ENCODE measurements at places on chromosomes 13 and 19.

- DNase-seq, result peak; percentile 23
Measured at GRCh38 chr13:36297366-36298338, at the start of gene CCDC169. CCDC169 (minus strand) TSS chr13:36297814; CDS start chr13:36297719, 95 bp downstream.

- DNase-seq, result no peak
Measured at GRCh38 chr13:110624766-110625756, 9.7 kb downstream of the NAXD start.

- no peak for DNase-seq
Measured at GRCh38 chr13:44854313-44855060, 134.8 kb downstream of the NUFIP1 start.

DNA sequence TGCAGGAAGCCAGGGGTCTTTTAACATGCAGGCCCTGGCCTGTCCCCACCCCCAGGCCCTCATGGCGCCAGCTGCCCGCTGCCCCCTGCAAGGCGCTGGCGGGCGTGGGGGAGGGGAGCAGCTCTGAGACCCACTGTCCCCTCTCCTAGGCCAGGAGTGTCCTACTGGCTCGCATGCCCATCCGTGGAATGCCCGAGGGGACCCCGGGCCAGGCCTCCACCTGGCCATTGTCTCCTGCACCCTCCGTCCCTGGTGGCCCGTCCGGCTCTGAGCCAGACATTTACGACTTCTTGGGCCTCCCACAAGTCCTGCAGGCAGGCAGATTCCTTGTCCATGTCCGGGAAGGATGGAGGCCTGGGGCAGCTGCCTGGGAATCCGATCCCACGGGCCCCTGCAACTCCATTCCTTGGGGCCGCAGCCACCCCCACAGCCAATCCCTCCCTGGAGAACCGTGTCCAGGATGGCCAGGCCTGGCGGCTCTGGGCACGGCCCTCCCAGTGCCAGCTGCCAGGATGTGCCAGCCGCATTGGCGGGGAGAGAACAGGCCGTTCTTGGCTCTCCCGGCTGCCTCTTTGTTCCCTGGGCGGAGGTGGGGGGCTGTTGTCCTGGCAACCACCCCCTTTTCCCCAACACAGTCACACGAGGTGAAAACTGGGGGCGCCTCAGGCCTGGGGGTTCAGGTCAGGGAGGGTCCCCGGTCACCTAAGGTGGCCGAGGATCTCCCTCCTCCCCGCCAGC lies 10.5 kb upstream of the PLIN3 start:
- DNase-seq, result no peak

DNA sequence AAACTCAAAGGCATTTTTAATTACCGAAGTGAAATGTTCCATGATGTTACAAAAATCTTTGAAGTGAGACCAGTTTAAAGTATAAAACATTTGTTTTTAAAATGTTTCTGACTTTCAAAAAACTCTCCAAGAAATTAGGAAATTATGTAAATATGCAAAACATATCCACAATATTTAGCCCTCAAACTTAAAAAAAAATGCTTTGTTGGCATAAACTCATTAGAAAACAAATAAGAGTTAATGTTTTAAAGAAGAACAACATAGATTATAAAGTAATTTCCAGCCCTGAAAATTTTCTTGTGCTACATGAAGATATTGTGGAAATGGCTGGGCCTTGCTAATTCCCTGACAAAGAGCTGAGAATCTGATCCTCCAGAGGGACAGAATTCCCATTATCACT lies 199.7 kb upstream of the STARD13 start:
- no peak for DNase-seq

DNA sequence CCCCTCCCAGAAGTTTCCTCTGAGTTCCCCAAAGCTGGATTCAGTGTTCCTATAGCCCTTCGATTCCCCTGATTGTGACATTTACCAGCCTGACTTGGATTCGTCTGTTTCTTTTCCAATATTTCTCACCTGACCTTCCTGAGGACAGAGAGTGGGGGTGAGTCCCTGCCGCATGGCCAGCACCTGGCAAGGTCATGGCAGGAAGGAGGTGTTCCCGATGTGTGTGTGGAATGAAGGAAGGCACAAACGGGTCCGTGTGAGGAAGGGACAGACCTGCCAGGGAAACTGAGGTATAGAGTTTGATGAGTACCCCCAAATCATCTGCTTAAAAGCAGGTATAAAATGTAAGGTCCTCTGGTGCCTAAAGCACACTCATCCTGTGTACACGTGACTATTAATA lies 3.3 kb downstream of the COL4A1 start:
- DNase-seq, result no peak

DNA sequence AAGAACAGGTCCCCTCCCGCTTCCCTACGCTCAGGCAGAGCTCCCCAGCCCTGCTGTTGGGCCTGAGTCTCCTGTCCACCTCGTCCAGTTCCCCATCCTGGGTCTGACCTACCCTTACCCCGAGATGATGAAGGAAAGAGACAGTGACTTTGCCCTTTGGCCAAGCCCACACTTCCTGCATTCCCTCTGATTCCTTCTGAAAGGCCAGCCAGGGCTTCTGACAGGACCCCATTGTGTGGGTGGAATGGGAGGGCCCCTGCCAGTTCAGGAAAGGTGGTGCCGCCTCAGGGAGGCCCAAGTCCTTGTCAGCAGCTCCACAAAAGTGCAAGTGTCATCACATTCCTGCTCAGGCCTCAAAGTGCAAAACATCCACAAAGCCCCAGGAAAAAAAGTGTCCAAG lies 177.8 kb downstream of the PAN3 start:
- no peak for DNase-seq

GRCh38 chr13:39245688-39246087 lies 207.4 kb downstream of the NHLRC3 start:
- DNase-seq, result no peak

DNA sequence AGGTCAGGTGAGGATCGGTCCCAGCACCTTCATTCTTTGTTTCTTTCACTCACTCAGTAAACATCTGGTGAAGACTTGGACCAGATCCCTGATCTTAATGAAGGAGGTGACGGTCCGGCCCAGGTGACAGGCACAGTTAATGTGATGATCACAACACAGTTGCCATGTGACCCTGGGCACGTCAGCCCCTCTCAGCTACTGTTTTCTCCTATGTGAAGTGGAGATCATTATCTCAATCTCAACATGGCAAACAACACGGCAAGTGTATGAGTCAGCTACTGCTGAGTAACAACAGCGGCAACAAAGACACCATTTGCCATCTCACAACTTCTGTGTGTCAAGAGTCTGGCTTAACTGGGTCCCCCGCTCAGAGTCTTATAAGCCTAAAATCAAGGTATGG lies 74.6 kb downstream of the GNG7 start:
- no peak for DNase-seq

GRCh38 chr13:94710881-94711560 lies 1.3 kb downstream of the SOX21 start:
- DNase-seq, result no peak

DNA sequence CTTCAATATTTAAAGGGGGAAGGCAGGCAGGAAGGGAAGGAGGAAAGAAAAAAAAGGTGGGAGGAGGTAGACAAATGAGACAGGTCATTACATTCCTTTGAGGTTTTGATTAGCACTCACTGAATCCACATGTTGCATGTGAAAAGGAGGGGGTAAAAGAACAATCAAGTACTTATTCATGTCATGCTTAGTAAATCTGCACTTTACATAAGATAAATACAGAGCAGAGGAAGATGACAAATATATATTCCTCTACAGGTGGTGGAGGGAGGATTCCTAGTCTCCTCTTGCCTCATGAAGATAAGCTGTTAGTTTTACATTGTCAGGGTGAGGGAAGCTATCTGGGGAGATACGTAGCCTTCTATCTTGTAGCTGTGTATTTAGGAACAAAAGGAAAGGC lies 1645.4 kb upstream of the SPRY2 start:
- DNase-seq, result no peak

DNA sequence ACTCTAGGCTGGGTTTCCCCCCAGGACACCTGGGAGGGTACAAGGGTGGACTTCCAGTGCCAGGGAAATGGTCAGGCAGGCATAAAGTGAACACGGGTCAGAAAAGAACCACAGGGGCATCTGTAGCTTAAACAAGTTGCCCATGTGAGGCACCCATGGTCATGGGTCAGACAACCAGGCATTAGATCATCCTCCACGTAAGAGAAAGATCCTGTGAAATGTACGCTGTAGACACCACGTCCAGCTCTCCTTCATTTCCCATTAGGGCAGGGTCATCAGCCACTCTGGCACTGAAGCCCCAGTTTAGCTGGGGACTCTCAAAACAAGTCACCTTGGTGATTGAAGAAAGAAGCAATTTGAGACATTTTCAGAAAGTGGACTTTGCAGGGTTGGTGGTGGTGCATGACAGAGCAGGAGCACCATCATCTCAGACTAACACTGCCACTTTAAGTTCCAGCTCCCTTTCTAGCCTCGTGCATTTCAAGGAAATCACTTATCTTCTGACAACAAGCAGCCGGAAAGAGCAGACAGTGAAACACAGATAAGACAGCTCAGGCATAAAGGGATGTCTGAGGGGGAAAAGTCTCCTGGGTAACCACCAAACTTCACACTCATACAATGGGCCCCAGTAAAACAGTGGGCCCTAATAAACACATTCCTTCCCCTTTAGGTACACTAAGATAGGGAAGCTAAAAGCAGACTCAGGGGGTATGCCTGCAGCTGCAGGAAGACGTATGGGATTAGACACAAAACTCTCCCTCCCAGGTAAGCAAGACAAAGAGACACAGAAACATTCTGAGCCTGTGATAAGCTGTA lies 16.1 kb upstream of the SIGLEC6 start:
- DNase-seq, result no peak

DNA sequence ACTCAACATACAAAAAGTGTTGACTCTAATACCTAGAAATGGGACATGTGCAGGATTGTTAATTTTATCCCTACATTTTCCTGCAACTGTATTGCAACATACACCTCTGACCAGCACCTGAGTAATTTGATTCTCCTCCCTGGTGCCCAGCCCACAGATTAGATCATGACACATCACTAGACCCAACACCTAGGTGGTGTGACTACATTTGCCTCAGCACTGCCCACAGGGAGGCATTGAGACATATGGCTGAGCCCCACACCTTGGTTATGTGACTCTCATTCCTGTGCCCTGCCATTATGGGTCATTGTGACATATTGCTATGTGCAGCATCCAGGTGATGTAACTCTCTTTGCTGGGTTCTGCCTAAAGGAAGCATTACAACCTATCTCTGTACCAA lies 13.2 kb upstream of the ZNF254 start:
- DNase-seq, result no peak

GRCh38 chr19:30222992-30223865 lies 149.0 kb upstream of the ZNF536 start:
- no peak for DNase-seq

GRCh38 chr13:32259116-32259515 lies 56.0 kb downstream of the ZAR1L start:
- no peak for DNase-seq

- no peak for DNase-seq
Measured at GRCh38 chr19:21321996-21322395, 7.2 kb downstream of the ZNF708 start.

DNA sequence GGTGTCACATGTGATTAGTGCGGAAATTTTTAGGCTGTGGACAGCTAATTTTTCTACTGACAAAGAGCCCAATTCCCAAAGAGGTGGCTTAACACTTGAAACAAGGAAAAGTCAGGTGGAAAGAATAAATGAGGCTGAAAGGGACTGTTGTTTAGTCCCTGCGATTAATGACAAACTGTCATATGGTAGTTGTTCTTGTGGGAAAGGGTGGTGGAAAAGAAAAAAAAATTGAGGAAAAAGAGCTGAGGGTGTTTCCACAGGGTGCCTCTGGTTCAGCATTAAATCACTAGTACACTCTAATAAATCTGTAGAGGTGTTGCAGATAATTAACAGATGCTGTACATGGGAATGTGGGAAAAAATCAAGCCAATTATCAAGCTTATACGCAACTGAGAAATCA lies 300.7 kb downstream of the DNAJC15 start:
- DNase-seq, result no peak

- no peak for DNase-seq
Measured at GRCh38 chr13:111449041-111449440, 128.6 kb downstream of the TEX29 start.

GRCh38 chr19:22622020-22622419 lies 12.1 kb upstream of the ZNF492 start:
- DNase-seq, result no peak

GRCh38 chr19:39104186-39104596 lies 20.0 kb downstream of the ACP7 start:
- no peak for DNase-seq

- DNase-seq, result no peak
Measured at GRCh38 chr13:23350009-23350408, 83.5 kb downstream of the SACS start.

GRCh38 chr13:113489549-113490495 lies 689 bp downstream of the DCUN1D2 start:
- DNase-seq, result peak; percentile 32

- DNase-seq, result no peak
Measured at GRCh38 chr19:11570039-11570462, 7.4 kb downstream of the ACP5 start.

- DNase-seq, result no peak
Measured at GRCh38 chr13:79674765-79675515, 194.0 kb downstream of the NDFIP2 start.

GRCh38 chr19:42293540-42293939 lies 8.4 kb upstream of the PRR19 start:
- DNase-seq, result no peak

- DNase-seq, result no peak
Measured at GRCh38 chr13:48532256-48532505, 699 bp downstream of the RCBTB2 start.

- no peak for DNase-seq
Measured at GRCh38 chr13:39874331-39875053, 219.0 kb downstream of the COG6 start.

GRCh38 chr19:34979819-34980640 lies 16.0 kb upstream of the ZNF792 start:
- no peak for DNase-seq

GRCh38 chr13:109945206-109945960 lies 159.0 kb upstream of the IRS2 start:
- DNase-seq, result no peak

DNA sequence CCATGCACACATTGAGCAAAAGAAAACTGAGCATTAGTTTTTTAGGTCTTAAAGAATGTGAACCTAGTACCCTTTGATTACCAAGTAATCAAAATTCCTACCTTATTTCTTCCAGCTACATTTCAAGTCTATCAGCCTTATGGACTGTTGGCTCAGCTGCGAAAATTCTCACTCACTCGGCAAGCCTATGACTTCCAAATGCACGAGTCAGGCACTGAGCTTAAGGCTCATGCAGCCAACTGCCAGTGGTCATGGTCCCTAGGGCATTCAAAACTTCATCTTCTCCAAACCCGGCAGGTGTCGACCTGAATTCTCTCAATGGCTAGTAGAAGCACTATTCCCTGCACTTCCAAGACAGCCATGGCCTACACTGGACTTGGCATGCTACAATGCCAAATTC lies 41.2 kb downstream of the RUBCNL start:
- DNase-seq, result no peak

GRCh38 chr19:47158367-47158791 lies 27.7 kb downstream of the SAE1 start:
- DNase-seq, result no peak
